ENCODE measurements at places on chromosomes 13 and 19.

GRCh38 chr19:45311621-45312020 lies 11.1 kb downstream of the CKM start:
- DNase-seq, result no peak

GRCh38 chr13:34757441-34757840 lies 184.6 kb upstream of the NBEA start:
- no peak for DNase-seq

GRCh38 chr19:294946-295686 lies 3.9 kb upstream of the PLPP2 start:
- peak; percentile 29 for DNase-seq

- DNase-seq, result no peak
These were observed 19.8 kb upstream of the ATP11A start for GRCh38 chr13:112669881-112670499.

DNA sequence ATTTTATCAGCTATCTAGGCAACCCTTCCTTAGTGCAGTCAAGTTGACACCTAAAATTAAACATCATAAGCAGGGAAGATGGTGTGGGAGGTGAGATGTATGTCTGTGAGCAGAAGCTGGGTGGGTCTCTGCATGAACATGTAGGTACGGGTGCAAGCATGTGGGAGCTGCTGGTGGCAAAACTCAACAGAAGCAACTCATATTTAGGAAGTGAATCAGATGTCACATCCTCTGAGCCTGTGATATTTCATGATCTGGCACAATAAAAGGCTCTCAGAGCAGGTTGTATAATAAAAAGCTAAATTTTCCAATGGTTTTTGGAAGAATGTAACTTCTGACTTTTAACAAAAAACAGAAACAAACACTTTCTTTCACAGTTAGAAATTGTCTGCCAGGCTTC lies 44.4 kb downstream of the C1QTNF9 start:
- DNase-seq, result no peak

- no peak for DNase-seq
These were observed 476.9 kb upstream of the KLHL1 start for GRCh38 chr13:70585109-70585508.

DNA sequence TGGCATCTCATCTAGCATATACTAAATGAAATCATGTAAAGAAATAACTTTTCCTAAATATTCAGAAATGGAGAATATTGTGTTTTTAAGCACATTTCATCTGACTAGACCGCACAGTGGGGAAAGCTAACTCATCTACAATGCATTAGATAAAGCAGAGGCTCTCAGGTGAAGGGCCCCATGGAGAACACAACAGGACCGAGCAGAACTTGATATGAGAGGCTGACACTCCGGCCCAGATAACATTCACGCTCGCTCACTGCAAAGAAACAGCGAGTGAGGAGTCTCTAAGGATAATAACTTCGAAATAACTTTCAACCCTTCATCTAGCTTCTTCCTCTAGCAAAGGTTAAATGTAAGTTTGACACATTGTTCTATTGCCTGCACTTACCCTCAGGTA lies 130.6 kb downstream of the PCDH9 start:
- DNase-seq, result no peak

DNA sequence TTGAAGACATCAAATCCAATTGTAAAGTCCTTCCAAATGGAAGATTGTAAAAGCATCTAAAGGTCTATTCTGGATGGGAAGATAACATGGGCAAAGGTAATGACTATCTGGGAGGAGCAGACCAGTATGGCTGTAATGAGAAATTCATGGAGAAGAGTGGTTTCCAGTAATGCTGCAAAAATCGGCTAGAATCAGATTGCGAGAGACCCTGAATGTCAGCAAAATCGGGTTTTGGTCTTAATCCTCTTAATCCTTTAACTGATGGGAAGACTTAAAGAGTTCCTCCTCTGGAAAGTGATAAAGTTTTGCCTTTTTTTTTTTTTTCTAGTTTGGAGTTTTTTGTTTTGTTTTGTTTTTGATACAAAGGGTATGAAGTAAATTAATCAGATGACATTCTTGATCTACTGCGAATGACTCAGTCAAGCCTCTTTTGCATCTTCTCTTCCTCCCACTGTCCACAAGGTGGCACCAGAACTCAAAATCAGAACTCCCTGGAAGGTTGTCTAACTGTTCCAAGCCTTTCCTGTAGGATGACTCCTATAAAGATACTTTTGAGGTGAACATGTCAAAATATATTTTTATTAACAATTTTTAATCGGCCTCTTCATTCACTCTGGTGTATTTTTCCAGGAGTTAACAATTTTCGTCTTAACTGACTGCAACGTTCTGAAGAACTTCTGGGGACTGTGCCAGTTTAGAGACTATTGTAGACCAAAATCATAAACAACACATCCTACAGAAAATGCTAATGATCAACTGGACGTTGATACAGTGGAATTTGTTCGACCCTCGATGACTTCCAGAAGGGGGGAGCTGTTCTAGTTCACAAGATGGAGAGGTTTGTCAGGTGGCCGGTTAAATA lies 213.3 kb upstream of the MIR17HG start:
- DNase-seq, result no peak

DNA sequence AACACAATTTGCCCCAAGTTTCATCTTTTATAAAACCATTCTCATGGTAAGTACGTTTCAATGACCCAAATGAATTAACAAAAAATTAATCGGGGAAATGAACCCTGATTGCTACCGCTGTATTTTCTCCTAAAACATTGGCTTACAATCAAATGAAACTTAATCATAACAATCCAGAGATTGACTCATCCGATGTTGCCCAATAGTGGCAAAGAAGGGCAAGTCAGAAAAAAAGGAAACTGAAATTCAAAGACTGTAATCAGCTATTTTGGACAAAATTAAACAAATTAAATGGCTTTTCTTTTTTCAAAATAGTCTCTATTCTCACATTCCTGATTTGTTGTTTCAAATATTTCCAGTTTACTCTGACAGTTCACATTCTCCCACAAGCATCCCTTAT lies 3.9 kb upstream of the ACOD1 start:
- no peak for DNase-seq

GRCh38 chr19:45876411-45877197 lies 9.3 kb downstream of the IRF2BP1 start:
- no peak for DNase-seq

DNA sequence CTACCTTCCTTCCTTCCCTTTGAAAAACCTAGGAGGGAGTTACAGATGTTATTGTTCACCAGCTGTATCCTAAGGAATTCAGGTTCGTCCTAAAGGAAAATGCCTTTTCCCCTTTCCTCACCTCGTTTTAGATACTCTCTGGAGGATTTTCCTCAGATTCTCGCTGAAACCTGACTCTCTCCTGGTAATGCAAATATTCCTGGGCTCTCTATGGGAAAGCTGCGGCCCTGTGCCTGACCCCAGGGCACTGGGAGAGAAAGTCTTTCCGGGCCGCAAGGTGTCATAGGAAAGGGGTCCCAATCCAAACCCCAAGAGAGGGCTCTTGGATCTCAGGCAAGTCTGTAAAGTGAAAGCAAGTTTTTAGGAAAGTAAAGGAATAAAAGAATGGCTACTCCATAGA lies 13.1 kb upstream of the OR1M1 start:
- DNase-seq, result no peak

DNA sequence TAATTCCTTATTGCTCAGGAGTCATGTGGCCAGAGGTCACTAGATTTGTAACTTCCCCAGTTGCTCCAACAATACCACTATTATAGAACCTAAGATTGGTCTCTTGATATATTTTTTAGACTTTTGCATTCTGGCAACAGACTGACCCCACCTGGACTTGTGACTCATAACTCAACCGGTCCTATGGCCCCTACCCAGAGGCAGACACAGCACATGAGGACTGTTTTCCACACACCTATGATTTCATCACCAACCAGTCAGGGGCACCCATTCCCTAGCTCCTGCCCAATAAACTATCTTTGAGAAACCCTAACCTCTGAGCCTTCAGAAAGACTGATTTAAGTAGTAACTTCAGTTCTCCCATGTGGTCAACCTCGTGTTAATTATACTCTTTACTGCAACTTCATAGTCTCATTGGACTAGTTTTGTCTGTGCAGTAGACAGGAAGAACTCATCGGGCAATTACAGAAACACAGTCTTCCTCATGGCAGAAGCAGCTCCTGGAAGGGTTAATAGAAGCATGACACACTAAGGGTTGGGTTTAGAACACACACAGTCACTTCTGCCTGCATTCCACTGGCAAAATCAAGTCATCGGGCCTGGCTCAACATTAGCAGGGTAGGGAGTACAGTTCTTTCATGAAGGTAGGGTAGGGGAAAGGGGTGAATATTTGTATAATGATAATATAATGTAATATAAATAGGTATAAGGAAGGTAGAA lies 251.8 kb downstream of the UQCRFS1 start:
- no peak for DNase-seq

DNA sequence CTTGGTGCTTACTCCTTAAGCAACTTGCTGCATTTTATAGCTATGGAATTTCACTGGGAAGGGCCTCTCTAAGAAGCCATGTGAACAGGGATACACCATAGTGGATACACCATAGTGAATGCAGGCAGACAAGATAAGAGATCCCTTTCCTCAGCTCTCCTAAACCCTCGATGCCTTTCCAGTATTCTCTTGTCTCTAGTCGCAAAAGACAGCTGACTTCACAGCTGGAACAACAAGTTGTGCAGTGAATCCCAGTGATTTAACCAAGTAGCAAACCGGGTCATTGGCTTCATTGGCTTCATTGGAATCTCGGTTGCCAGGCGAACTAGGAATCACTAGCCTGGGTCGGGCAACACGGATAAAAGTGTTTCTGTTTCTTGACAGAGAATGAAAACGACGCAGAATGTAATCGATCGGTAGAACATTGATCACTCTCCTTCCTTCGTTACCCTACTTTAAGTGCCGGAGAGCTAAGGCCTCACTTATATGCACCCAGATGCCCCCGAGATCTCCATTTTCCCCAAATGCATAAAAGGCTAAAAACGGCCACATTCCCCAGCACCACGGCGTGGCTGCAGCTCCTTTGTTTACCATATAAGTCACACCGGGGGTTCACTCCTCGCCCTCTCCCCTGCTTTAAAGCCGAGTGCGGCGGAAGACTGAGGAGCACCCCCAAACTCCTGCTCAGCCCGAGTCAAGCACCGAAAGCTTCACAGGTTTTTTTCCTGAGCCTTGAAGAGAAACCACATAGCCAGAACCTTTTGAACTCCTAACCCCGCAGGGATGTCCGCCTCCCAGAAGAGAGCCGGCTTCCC lies 674 bp downstream of the TRPC4 start:
- DNase-seq, result no peak

- DNase-seq, result no peak
These were observed 1366.6 kb upstream of the MIR17HG start for GRCh38 chr13:89980896-89981295.

- DNase-seq, result no peak
These were observed 1.9 kb downstream of the CCNE1 start for GRCh38 chr19:29813642-29814041.

DNA sequence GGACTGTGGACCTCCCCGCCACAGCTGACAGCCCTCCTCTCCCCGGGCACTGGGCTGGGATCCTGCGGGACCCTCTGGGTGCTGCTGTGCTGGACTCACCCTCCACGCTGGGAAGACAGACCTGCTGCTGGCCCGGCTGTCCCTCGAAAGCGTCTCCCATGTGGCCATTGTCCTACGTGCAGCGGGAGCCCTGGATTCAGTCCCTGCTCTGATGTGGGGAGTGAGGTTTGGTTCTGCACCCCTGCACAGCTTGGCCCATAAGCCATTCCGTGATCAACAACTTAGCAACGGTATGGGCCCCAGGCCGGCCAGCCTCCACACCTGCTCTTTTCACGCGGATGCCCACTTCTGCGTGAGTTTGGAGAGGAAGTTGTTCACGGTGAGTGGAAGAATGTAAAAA lies 195.2 kb downstream of the TEX29 start:
- no peak for DNase-seq

DNA sequence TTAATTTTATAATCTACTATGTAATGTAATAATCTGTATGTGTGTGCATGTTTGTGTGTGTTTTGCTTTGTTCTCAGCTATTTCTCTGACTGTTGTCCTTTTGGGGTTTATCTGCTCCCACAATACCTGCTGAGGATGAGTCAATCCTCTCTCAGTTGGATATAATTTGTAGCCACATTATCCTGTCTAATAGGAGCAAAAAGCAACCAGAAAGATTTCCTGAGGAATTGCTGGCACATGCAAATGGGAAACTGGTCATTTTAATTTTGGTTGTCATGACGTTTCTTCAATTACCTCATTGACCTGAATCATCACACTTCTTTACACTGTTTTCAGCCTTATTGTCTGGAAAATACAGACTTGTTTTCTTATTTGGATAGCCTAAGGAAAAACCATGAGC lies 488.4 kb downstream of the KLF5 start:
- no peak for DNase-seq

DNA sequence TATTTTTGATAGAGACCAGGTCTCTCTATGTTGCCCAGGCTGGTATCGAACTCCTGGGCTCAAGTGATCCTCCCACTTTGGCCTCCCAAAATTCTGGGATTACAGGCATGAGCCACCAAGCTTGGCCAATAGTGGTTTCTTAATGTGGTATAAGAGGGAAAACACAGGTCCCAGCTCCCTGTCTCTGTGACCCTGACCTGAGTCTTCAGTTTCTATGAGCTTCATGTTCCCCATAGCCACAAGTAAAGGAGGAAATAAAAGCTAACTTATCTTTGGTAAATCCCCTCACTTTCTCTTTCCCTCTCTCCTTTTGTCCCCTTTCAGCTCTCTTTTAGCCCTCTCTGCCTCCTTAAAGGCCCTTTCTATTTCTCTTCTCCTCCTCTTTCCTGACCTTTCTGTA lies 50.3 kb downstream of the ABCC4 start:
- DNase-seq, result no peak

- DNase-seq, result no peak
These were observed 5.3 kb downstream of the CPAMD8 start for GRCh38 chr19:17021328-17021727.

All from stimulated activated CD4-positive, alpha-beta T cell treated with anti-CD3 and anti-CD28 coated beads, TNF-alpha, amount 100 ng/mL, for 4 hours (primary cell).